AG09309 (cell line): ENCODE measurements at places on chromosomes 4 and X.

DNA sequence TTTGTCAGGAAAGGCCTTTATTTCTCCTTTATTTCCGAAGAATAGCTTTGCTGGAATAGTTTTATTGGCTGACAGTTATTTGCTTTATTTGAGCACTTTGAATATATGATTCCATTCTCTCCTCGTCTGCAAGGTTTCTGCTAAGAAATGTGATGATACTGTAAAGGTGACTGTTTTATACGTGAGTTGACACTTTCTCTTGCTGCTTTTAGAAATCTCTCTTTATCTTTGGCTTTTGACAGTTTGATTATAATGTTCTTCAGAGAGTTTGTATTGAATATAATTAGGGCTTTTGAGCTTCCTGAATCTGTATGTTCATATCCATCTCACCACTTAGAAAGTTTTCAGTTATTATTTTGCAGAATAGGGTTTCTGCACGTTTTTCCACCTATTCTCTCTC lies 1003.7 kb upstream of the SLIT2 start:
- DNase-seq = no peak

GRCh38 chr4:90071289-90072235 lies 55.6 kb upstream of the CCSER1 start:
- DNase-seq = no peak

- no peak for DNase-seq
These were observed 8.8 kb upstream of the MND1 start for GRCh38 chr4:153335665-153336064.

DNA sequence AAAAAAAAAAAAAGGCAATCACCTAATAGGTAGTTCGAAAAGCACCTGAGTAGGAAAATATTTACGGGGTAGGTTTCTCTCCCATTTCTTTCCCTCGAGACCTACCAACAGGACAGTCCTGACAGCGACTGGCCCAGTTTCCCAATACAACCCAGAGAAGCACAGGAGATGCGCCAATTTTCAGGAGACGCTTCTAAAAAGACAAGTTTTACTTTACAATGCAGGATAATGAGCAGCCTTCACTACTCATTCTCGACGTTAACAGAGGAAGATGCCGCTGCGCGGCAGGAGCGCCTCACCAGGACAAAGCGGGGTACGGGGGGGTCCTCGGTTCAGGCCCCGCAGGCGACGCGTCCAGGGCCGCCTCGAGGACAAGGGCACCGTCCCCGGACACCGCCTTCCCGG lies 708 bp downstream of the BCLAF3 start:
- no peak for DNase-seq

GRCh38 chrX:46571423-46572339 lies 1.9 kb upstream of the CHST7 start:
- DNase-seq = no peak

- no peak for DNase-seq
These were observed 384.0 kb downstream of the TMA16 start for GRCh38 chr4:163878336-163879121.
